ENCODE measurements at places on chromosomes 1 and 21.
A peak's percentile ranks its signal among the peaks of the same experiment; 100 is the strongest.

- DNase-seq = peak; percentile 22
Observed at GRCh38 chr1:27689423-27690173, 17.6 kb upstream of the IFI6 start.

DNA sequence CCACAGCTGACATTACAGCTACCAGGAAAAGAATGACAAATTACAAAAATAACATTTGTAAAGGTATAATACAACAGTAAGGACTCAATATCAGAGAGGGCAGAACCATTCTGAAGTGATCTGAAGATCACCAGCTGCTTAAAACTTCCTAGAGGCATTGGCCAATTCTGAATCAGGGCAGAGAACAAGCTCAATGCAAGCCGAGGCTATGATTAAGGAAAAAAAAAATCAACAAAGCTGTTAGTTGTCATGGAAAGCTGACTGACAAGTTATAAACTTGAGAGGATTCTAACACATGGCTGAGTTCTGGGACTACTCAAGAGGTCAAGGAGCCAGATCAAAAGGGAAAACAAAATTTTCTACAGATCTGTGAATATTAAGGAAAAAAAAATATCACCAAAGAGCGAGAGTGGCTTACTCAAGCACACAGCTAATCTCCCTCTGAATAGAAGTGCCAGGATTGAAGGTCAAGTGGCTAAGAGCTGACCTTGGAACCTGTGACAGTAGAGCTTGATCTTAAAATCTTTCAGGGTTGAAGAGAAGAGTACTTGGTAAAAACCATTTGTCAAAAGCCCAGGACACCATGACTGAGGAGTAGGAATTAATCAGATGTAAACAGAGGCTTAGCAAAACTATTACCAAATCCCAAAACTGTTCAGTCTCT lies 383.4 kb downstream of the USP25 start:
- no peak for DNase-seq

DNA sequence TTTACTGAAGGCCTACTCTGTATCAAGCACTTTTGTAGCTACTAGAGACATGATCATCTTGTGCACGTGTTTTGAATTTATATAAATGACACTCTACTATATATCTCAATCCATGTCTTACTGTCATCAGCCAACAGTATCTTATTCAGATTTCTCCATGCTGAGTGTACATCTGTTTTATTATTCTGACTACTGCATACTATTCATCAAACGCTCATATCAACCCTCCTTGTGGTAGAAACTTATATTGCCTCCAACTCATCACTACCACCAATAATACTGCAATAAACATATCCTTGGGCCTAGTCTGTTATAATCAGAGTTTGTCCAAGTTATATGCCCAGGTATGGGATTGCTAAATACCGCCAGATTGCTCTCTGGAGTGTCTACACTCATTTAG lies 81.6 kb upstream of the IRF2BP2 start:
- DNase-seq = no peak

DNA sequence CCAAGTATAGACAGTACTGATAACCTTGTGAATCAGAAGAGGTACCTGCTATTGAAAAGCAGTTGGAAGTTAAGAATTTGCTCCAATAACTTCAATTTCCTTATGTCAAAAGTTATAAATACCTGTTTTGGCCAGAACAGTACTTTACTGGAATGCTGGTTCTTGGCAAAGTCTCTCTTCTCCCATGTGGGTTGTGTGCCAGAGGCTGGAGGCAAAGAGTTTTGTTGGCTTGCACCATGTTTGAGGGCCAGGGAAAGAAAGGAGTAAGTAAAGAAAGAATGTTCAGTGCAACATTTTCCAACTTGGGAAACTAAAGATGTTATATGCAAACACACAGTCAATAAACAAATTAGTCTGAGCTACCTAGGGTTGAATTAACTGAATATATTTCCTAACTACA lies 67.0 kb upstream of the DYNLT5 start:
- no peak for DNase-seq

Data from activated CD4-positive, alpha-beta T cell treated with anti-CD3 and anti-CD28 coated beads, Interleukin-2, amount 50 U/mL, for 16 hours (primary cell).